ENCODE measurements at places on chromosomes 7 and 10. TPM values are rescaled to one million over a fixed set of nuclear protein-coding genes. Genes with fewer than 3 reads are reported as not detected.

The PYROXD2 gene
- polyA plus RNA-seq, result 26.7 TPM

- DNase-seq, result no peak
These were observed 17.4 kb downstream of the ZNRF2 start for GRCh38 chr7:30301751-30302150.

DNA sequence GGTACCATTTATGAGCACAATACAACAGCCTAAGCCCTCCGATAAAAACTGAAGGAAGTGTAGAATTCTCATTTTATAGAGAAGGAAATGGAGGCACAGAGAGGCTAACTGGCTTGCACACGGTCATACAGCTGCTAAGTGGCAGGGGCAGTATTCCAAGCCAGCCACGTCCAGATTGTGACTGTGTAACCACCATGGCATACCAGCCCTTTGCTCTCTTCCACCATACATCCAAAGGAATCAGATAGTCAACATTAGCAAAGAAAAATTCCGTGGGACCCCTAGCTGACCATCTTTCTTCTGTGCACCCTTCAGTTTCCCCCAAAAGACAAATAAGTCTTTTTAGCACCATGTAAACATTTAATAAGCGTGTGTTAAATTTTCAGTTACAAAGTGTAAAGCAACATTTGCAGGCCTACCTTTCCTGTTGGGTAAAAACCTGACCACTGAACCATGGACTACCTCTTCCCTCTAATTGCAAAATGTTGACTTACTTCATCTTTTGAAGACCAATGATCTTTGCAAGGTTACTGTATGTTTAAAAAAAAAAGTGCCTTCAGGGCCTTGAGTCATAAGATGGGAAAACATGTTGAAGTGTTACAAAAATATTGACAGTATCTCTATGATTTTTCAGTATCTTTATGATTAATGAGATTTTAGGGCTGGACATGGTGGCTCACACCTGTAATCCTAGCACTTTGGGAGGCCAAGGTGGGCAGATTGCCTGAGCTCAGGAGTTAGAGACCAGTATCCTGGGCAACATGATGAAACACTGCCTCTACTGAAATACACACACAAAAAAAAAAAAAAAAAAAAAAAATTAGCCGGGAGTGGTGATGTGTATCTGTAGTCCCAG lies 24.3 kb upstream of the PDZD8 start:
- DNase-seq, result no peak

- DNase-seq, result no peak
These were observed 56.5 kb upstream of the OPALIN start for GRCh38 chr10:96415150-96415890.

The ZDHHC6 gene
- 12.5 TPM for polyA plus RNA-seq

Measured in SK-N-SH (cell line).